ENCODE measurements at places on chromosomes 12 and 14. TPM values are rescaled to one million over a fixed set of nuclear protein-coding genes. Genes with fewer than 3 reads are reported as not detected.

Gene TPPP2
- total RNA-seq, result 0.81 TPM

Gene CSRNP2
- total RNA-seq, result 20.0 TPM

GRCh38 chr14:93090826-93091555 lies 24.7 kb downstream of the ITPK1 start:
- DNase-seq, result peak; percentile 65

DNA sequence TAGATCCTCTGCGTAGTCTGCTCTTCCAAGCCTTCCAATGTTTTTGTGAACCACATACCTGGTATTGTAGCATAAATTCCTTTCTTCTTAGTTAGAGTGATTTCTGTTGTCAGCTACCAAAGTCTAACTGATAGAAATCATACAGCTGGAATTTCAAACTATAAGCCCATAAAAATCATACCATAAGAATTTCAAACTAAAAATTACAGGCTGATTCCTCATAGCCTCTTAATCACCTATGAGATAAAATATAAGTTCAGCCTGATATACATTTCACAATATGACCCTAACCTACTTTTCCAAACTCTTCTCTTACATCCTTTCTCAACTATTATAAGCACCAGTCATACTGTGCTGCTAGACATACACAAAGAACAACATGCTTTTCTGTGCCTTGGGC lies 64.8 kb downstream of the PTHLH start:
- no peak for DNase-seq

DNA sequence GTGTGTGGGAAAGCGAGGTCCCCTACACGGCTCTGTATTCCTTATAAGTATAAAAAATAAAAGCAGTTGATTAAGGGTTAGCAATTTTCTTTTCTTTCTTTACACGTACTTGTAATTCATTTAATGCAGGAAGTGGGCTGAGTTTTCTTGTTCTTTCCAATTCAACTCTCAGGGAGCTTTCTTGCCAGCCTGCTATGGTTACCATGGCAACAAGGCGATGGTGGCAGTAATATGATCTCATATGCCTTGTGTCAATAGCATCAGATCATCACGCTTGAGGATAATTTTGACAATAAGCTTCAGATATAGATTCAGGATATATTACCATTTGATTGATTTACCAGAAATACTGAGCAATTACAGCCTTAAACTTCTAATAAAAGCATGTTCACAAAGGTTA lies 466.5 kb downstream of the APAF1 start:
- DNase-seq, result no peak
